Fibroblast of villous mesenchyme (primary cell): ENCODE measurements at places on chromosomes 2 and 18. TPM values are rescaled to one million over a fixed set of nuclear protein-coding genes. Genes with fewer than 3 reads are reported as not detected.

DNA sequence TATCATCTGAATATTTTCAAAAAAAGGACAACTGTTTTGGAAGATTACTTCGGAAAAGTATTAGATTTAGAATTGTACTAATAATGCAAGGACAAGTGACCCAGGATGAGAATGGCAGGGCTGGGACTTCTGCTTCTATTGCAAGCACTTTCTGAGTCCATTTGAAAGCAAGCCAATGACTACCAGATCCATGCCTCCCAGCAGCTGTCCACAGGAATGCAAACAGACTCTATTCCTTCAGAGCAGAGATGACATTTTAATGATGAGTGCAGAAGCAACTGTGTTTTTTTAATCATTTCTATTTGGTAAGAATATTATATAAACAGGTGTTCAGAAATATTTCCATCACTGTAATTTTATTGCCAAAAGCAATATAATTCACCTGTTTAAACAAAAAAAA lies 456.7 kb downstream of the SOX11 start:
- peak; percentile 12 for DNase-seq

DNA sequence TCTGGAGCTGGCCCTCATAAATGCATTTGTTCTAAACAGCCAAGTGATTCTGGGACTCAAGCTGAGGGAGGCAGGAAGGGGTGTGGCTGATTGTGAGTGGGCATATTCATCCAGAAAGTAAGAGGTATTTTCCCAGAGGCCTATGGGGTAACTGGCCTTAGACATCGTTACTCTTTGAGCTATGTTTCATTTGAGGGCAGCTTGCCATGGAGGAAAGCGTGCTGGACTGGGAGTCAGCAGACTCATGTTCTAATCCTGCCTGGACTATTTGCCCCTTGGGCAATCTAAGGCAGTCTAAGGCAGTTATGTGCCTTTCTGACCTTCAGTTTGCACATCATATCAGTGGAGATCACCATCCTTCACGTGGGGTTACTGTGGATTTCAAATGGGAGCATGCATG lies 93.5 kb upstream of the SLC14A2 start:
- peak; percentile 20 for DNase-seq

GRCh38 chr18:9968081-9968848 lies 54.4 kb downstream of the VAPA start:
- DNase-seq: no peak

- no peak for DNase-seq
Observed at GRCh38 chr2:202885190-202885589, 13.6 kb upstream of the ICA1L start.

DNA sequence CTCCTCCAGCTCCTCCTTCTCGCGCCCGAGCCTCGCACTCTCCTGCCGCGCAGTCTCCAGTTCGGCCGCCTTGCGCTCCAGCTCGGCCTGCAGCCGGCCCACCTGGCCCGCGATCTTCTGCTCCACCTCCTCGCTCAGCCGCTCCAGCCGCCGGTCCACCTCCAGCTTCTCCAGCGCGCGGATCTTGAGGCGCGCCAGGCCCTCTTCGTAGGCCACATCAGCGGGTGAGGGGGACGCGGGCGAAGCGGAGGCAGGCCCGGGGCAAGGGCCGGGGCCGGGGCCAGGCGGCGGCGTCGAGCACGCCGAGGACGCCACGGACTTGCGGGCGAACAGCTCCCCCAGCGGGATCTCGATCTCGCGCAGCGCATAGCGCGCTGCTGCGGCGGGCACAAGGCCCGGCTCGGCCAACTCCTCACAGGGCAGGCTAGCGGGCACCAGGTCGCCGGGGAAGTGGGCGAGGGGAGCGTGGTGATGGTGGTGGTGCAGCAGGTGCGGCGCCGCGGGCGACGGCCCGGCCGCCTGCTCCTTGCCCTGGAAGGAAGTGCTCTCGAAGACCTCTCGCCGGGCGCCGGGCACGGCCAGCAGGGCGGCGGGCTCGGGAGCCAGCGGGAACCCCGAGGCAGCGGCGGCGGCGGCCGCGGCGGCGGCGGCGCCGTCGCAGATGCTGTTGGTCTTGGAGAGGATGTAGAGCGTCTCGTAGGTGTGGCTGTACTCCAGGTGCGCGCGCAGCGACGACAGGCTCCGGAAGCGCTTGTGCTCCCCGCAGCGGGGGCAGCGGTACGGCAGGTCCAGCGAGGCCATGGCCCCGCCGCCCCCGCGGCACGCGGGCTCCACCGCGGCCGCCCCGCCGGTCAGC lies 15.2 kb downstream of the FBXO41 start:
- DNase-seq: no peak

DNA sequence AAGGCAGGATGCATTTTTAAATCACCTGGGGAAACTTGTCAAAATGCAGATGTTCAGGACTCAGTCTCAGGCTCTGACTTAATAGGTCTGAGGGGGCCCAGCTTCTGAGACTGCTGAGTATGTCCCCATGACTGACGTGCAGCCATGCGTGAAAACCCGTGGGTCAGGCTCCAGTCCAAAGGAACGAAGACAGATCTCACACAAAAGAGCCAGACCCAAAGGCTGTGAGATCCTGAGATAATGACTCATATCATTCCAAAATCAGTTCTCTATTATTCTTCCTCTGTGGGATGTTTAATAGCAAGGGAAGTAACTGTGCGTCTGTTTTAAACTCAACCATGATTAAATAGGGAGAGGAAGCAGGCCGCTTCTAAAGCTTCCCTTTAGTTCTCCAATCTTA lies 107.4 kb upstream of the ACAA2 start:
- DNase-seq: no peak

GRCh38 chr2:37911296-37911873 lies 13.7 kb upstream of the RMDN2 start:
- peak; percentile 25 for DNase-seq

DNA sequence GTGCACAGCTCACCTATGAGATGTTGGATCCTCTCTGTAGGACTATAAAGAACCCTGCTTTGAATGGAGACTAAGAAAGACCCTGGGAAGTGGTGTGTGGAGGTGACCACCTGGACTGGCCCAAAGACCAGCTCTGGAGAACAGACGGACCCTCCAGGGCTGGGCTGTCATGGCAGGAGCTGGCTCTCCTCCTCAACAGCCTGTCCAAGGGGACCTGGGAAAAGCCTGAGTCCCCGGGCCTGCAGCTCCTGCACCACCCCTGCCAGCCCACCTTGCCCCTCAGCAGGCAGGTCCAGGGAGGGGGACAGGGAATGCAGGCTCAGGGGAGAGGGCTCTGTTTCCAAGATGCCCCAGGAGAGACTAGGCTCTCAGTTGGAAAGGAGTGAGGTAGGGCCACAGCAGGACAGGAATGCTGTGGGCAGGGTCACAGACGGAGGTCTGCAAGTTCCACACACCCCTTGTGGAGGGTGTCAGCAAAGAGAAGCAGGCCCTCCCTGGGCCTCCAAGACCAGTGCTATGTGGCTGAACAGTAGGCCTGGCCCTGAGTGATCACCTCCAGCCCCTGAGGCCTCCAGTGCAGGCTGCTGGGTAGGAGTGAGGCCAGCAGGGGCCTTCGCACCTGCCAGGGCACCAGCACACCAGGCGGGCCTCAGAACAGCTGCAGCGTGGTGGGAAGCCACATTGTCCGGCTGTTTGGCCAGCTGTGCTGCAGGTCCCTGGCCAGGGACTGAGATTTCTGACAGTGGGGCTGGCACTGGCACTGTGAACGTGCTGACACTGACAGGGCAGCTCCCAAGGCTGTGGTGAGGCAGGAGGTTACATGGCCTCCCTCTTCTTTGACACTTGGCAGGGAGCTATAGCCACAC lies 86.4 kb upstream of the OTOS start:
- no peak for DNase-seq

ECEL1 gene
- total RNA-seq: under 0.01 TPM in 1 of 2 replicates, not detected in the other

FSHR gene
- total RNA-seq: not detected in 2 replicates

DNA sequence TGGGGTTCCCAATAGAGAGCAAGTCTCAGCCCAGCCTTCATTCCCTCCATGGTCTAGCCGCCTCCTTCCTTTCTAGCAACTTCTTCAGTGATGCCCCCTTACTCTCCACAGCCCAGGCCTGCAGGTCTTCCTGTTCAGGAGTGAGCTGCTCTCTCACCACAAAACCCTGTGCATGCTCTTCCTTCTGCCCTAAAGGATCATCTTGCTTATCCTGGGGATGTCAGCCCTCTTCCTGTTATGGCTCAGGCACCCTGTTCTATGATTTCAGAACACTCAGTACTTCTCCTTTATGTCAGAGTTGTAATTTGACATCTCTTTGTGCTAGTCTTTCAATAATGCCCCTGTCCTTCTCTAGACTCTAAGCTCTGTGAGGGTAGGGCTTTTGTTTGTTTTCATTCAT lies 19.4 kb downstream of the TMEM178A start:
- DNase-seq: no peak

- no peak for DNase-seq
Observed at GRCh38 chr18:42080340-42080739, 125.3 kb downstream of the PIK3C3 start.

CDCA7 gene
- total RNA-seq: 5.5 and 5.6 TPM in 2 replicates

- no peak for DNase-seq
Observed at GRCh38 chr2:163364736-163365135, 371.1 kb downstream of the FIGN start.

CLEC4F gene
- total RNA-seq: not detected in 2 replicates

UGT1A4 gene
- not detected in 2 replicates for total RNA-seq

DNA sequence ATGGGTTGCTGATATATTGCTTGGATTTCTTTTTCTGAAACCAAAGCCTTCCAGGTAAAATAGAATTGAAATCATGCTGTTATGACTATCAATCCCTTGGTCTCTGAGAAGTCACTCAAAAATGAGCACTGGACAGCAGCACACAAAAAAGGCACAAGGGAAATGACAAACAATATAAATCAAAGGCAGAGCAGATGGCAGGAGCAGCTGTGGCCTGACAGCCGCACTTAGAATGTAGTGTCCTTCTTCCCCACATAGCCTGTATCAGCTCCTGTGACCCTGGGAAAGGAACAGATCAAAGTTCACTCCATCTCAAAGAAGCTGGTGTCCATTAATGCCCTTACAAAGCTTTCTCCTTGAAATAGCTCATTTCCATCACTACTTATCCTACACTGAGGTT lies 326.7 kb downstream of the SUCLG1 start:
- no peak for DNase-seq

DNA sequence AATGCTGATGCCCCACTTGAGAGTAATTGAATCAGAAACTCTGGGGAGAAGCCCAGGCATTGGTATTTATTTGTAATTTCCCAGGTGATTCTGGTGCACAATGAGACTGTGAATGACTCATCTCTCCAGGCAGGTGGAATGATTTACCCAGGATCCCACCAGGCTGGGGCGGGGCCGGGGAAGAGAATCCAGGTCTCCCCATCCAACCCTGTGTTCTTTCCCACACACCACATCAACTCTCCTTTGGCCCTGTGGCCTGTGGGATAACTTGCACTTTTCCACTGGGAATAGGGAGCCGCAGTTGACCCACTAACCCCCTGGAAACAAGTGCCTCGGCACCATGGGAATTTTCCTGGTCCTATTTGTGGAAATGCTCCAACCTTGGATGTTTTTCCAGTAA lies 409.8 kb downstream of the ZNF521 start:
- DNase-seq: no peak

CRACDL gene
- not detected in 2 replicates for total RNA-seq

PLGLB2 gene
- total RNA-seq: 1.6 and 2.6 TPM in 2 replicates

RBKS gene
- 1.3 TPM in 2 replicates for total RNA-seq

GRCh38 chr2:126858436-126858835 lies 40.3 kb upstream of the TEX51 start:
- DNase-seq: no peak

SCN1A gene
- under 0.01 TPM in 1 of 2 replicates, not detected in the other for total RNA-seq

DNA sequence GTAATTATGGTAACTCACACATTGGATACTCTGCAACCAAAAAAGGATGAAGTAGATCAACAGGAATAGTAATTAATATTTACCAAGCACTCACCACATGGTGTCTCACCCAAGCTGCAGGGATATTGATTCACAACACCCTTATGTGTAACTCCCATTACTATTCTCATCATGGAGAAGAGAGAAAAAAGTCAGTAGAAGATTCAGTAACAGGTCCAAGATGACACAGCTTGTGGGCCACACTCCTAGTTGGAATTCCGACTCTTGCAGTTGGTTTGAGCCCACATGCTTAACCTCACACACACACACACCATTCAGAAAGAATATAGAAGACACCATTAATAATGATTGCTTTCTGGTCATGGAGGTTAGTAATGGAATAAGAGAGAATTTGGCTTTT lies 1.7 kb upstream of the MLPH start:
- peak; percentile 26 for DNase-seq

SERPINB11 gene
- total RNA-seq: not detected in 2 replicates

- peak; percentile 65 for DNase-seq
Observed at GRCh38 chr2:149562324-149562723, 25.3 kb downstream of the MMADHC start.

BMP10 gene
- total RNA-seq: not detected in 2 replicates

LPIN1 gene
- total RNA-seq: 62.2 and 69.6 TPM in 2 replicates

GRCh38 chr2:186576614-186577013 lies 13.2 kb upstream of the ITGAV start:
- peak; percentile 42 for DNase-seq

ACKR3 gene
- 0.64 TPM in 1 of 2 replicates, not detected in the other for total RNA-seq

DNA sequence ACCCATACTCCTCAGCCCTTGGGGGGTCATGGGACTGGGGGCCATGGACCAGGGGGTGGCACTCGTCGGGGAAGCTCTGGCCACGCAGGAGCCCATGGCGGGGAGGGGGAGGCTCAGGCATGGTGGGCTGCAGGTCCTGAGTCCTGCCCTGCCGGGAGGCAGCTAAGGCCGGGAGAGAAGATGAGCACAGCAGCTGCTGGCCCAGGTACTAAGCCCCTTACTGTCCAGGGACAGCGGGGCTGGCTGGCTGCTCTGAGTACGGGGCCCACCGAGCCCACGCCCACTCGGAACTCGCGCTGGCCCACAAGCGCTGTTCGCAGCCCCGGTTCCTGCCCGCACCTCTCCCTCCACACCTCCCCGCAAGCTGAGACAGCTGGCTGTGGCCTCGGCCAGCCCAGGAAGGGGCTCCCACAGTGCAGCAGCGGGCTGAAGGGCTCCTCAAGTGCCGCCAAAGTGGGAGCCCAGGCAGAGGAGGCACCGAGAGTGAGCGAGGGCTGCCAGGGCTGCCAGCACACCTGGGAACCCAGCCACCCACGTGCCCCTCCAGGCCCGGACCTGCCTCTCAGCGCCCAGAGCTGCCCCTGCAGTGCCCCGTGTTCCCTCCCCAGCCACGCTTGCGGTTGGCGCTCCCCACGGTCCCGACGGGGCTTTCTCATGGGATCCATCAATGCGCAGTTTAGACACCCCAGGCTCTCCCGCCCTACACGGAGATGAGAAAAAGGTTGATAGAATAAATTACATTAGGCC lies 33.6 kb upstream of the ZNF236 start:
- DNase-seq: no peak

DNA sequence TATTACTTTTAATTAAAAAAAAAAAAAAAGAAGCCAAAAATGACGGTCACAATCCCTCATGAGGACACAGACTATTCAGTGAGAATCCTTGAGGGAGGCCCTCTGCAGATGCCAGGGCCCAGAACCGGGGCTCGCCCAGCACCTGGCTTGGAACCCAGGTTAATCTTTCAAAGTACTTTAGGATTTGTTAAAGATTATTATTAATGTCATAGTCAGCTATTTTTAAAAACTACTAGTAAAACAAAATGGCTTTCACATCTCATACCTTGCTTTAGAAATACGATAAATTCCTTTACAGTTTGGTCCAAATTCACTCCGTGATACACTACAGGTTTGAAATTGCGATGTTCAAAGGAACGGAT lies 27.1 kb downstream of the C2orf76 start:
- DNase-seq: no peak
